Parietal lobe (tissue), 2 donors: ENCODE measurements at places on chromosomes 1 and 21. TPM values are rescaled to one million over a fixed set of nuclear protein-coding genes. Genes with fewer than 3 reads are reported as not detected.

The CR1 gene
- total RNA-seq, result 0.31 TPM

The TCHH gene
- under 0.01 TPM for total RNA-seq

The FCGR3A gene
- total RNA-seq, result 4.1 TPM

The DCST1 gene
- total RNA-seq, result not detected

The GPR52 gene
- 13.8 TPM for total RNA-seq

The FMOD gene
- total RNA-seq, result not detected

The OR2L13 gene
- 1.9 TPM for total RNA-seq

The HSPG2 gene
- 11.3 TPM for total RNA-seq

The C1QTNF12 gene
- not detected for total RNA-seq

The SCYL3 gene
- total RNA-seq, result 16.6 TPM

The BCAN gene
- 94.8 TPM for total RNA-seq

The RAB29 gene
- total RNA-seq, result 8.5 TPM

The CFAP74 gene
- total RNA-seq, result 0.63 TPM

The HS2ST1 gene
- total RNA-seq, result 26.3 TPM
